ENCODE measurements at places on chromosomes 4 and X.
A peak's percentile ranks its signal among the peaks of the same experiment; 100 is the strongest.

- DNase-seq: no peak
- peaks cover 5% of the 10 kb centered on the region for H3K36me3 ChIP-seq
- H3K27me3 ChIP-seq: peaks cover 26% of the 10 kb centered on the region
- H3K4me3 ChIP-seq: no peak overlapping the region
- no peaks in the 10 kb centered on the region for H3K4me1 ChIP-seq
- H3K27ac ChIP-seq: no peak overlapping the region
Observed at GRCh38 chr4:94325835-94326234, 16.8 kb downstream of the HPGDS start.

GRCh38 chrX:95057341-95057740, 1383.3 kb downstream of the FAM133A start:
- no peak overlapping the region for H3K4me3 ChIP-seq
- no peaks in the 10 kb centered on the region for H3K27me3 ChIP-seq
- H3K27ac ChIP-seq: no peak overlapping the region

GRCh38 chr4:180598281-180598680, 1644.9 kb upstream of the TENM3 start:
- H3K4me3 ChIP-seq: no peak overlapping the region
- H3K4me1 ChIP-seq: no peaks in the 10 kb centered on the region
- no peak for DNase-seq
- no peak overlapping the region for H3K27ac ChIP-seq
- no peaks in the 10 kb centered on the region for H3K27me3 ChIP-seq

- peak overlapping the region; percentile 48 for H3K4me3 ChIP-seq
- no peaks in the 10 kb centered on the region for H3K4me1 ChIP-seq
- no peaks in the 10 kb centered on the region for H3K36me3 ChIP-seq
- peak overlapping the region; percentile 16 for H3K27ac ChIP-seq
- DNase-seq: no peak
Observed at GRCh38 chrX:137565318-137565904, 516 bp upstream of the ZIC3 start.
